Stimulated activated CD8-positive, alpha-beta memory T cell treated with anti-CD3 and anti-CD28 coated beads, Interleukin-15, amount 100 ng/mL, for 24 hours (primary cell): ENCODE measurements at places on chromosomes 7 and 10.

DNA sequence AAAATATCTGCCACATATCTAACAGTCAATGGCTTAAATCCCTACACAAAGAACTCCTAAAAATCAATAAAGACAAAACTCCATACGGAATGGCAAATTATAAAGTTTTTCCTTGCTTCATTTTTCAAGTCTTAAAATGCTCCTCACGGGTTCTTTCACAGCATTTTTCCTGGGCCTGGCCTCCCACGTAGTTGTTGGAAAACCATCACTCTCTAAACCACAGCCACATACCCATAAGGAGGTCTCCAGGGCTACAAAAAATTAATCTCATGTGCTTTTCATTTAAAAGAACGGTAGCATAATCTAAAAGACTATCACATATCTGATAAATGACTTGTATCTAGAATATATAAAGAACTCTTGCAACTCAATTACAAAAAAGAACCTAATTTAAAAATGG lies 2.9 kb downstream of the COA1 start:
- DNase-seq, result no peak

DNA sequence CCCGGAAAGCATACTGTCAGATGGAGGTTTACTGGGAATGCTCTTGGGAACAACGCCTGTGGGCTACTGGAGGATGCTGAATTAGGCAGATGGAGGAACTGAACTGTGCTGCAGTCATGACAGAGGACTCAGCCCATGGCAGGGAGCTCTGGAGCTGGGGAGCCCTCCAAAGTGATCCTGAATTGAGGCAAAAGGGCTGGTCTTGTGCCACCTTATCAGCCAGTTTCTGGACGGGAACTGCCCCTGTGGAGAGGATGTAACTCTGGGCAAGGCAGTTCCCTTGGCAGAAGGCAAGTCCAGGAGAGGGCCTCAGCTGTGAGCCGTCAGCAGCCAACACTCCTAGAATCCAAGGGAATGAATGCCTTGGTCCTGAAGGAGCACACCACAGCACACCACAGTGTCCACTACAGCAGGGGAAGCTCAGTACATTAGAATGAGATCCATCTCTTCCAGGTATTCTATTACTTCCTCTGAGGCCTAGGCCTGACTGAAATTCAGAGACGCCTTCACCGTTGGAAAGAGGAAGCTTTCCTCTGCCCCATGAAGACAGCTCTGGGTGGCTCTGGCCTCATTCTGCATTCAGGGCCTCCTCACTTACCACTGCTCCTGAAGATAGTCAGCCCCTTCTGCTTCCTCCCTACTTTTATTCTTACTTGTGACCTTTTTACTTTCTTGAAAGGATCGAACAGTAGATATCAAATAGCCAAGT lies 139.6 kb upstream of the GPR26 start:
- no peak for DNase-seq

GRCh38 chr7:71558806-71559613 lies 427.1 kb downstream of the GALNT17 start:
- no peak for DNase-seq

- DNase-seq, result no peak
Observed at GRCh38 chr7:63918986-63919385, 79.7 kb upstream of the ZNF722 start.

DNA sequence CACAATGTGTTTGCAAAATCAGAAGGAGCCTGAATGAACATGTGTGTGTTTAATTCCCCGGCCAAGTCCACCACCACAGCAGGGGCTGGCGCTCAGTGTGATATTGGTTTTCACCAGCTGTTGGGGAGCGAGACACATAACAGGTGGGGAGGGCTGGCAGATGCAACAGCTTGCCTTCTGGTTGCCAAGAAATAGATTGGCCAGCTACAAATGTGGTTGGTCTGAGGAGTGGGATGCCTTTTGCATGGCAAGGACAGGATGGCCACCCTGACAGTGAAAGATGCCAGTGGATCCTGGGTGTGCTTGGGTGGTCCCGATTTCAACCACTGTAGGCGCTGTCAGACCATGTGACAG lies 292.5 kb upstream of the FZD8 start:
- no peak for DNase-seq

- no peak for DNase-seq
Observed at GRCh38 chr10:34706147-34706546, 108.9 kb downstream of the PARD3 start.

GRCh38 chr7:112416127-112416526 lies 34.1 kb upstream of the IFRD1 start:
- no peak for DNase-seq

- no peak for DNase-seq
Observed at GRCh38 chr7:87451187-87451586, 24.3 kb downstream of the ABCB4 start.

- no peak for DNase-seq
Observed at GRCh38 chr7:137572056-137572784, 228.7 kb upstream of the PTN start.

DNA sequence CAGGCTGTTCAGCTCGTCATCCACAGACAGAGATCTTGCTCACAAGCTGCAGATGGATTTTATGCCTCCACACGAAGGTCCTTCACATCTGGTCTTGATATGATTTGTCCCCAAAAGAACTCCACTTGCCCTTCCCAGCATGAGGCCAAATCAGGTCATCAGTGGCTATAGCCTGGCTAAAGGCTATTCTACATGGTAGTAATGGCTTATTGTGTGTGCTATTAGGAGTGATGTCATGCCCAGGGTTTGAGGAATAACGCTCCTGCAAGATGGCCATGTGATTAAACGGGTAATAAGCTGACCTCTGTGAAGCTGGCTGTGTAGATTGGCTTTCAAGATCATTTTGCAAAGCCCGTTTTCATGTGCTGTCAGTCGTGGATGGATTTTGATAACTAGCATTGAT lies 313.8 kb downstream of the FRMD4A start:
- DNase-seq, result no peak

DNA sequence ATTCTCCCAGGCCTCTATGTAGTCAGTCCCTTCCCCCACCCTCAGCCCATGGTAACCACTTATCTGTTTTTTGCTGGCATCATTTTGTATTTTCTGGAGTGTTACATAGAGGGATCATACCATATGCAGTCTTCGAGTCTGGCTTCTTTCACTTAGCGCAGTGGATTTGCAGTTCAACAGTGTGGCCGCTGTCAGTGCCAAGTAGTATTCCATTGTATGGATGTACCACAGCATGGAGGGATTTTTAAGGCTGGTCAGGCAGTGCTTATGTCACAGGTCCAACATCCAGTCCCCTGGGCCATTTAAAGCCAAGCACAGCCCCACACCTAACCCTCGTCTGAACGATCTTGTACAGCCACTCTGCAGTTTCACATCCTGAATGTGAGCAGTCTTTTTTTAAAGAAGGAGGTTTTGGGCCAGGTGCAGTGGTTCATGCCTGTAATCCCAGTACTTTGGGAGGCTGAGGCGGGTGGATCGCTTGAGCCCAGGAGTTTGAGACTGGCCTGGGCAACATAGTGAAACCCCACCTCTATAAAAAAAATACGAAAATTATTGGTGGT lies 121.8 kb downstream of the CUX1 start:
- DNase-seq, result no peak

DNA sequence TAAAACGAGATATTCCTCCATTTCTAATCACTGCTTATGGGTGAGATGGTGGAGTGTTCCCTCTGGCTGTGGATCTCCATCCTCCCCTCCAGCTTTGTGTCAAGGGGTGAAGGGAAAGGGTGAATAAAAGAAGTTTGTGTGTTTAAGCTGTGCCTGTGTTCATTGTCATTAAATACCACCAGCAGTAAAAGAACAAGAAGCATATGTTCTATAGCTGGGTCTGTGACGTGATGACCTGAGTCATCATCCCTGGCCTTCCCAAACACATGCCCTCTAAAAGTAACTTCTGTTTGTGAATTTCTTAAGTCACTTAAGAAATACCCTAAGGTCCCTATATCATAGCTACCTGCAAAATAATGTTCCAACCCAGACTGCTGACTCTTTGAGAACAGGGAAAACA lies 104.9 kb downstream of the PPP1R17 start:
- DNase-seq, result no peak

GRCh38 chr10:59177031-59177797 lies 771 bp downstream of the PHYHIPL start:
- no peak for DNase-seq

DNA sequence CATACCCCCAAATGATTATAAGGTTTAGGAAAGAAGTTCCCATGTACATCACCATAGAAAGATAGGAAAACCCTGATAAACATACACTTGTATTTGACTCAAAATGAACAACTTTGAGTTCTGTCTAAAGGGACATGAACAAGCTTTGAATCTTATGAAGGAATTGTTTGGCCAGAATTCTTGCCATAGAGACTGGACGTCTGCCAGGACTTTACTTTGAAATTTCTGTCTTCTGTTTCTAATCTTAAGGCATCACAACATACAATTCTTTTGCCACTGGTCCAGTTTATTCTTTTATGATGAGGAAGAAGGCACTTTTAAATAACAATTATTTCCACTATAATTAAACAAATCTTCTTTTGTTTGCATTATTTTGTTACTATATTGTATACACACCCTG lies 26.2 kb upstream of the CYP26C1 start:
- DNase-seq, result no peak

- no peak for DNase-seq
Observed at GRCh38 chr7:125878988-125879387, 949.4 kb upstream of the POT1 start.

GRCh38 chr7:17984288-17984687 lies 43.4 kb downstream of the PRPS1L1 start:
- DNase-seq, result no peak

DNA sequence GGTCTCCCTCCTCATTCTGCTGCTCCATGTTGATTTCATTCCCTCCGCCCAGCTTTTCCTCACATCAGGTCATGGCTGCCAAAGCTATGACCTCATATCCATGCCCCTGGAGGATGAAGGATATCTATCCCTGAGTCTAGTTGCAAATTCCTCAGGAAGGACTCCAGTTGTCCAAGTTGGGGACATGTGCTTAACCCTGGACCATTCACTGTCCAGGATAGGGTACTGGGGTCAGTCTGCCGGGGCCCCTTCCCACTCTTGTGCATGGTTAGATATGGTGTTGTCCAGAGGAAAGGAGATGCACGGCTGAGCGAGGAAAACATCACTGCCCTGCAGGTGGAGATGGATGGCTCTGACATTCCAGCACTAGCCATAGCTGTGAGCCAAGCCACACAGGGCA lies 51.9 kb upstream of the COMTD1 start:
- DNase-seq, result no peak

DNA sequence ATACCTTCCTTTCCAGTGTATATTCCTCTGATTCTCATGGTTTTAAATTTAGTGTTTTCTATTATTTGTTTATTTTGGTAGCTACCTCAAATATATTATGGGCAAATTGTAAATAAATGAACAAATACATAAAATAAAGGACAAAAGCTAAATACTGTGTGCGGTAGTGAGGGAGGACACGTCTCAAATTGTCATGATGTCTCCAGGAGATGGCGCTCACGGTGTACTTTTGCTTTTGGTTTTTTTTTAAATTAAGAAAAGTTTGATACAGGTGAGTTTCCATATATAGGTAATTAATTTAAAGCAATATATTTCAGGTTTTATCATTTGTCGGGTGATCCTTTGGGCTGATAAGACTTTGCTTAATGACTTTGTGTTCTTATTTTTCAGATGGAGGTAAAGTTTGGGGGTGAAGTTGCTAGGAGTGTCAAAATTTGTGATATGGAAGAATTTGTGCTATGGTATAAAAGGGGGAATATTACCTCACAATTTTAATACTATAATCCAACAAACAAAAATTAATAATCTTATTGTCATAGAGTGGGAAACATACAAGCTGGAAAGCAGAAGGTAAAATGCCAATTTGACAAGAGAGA lies 68.4 kb upstream of the TMEM229A start:
- no peak for DNase-seq

GRCh38 chr7:91280604-91281003 lies 16.4 kb downstream of the FZD1 start:
- DNase-seq, result no peak

GRCh38 chr10:100997360-100998182 lies 2.0 kb upstream of the LZTS2 start:
- peak; percentile 49 for DNase-seq

GRCh38 chr10:68239596-68240150 lies 7.8 kb upstream of the ATOH7 start:
- DNase-seq, result no peak

DNA sequence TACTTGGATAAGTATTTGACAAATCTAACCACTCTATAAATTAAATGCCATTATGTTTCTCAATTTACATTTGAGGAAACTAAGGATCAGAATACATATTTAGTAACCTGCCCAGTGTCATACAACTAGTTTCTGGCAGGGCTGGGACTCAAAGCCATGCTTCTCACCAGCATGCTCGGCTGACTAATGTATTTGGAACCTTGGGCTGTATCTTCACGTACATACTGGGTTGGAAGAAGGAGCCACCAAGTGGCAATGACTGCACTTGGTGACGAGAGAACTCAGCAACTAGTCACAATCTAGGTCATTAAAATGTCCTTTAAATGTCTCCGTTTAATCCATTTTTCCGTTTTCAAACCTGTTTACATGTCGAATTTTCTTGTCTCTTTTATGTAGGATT lies 42.9 kb downstream of the CHRM2 start:
- no peak for DNase-seq

GRCh38 chr7:70384024-70384423 lies 747.9 kb upstream of the GALNT17 start:
- no peak for DNase-seq

GRCh38 chr10:48288661-48289060 lies 14.2 kb upstream of the FRMPD2 start:
- DNase-seq, result no peak

GRCh38 chr10:97234400-97234799 lies 48.6 kb upstream of the SLIT1 start:
- DNase-seq, result no peak
